ENCODE measurements at places on chromosomes 1 and 21.
A peak's percentile ranks its signal among the peaks of the same experiment; 100 is the strongest.

GRCh38 chr21:16162953-16163352, 433.2 kb downstream of the USP25 start:
- no peak for DNase-seq

GRCh38 chr1:201049248-201049831, 25.8 kb upstream of the KIF21B start:
- no peak for DNase-seq

GRCh38 chr1:32201011-32201855, 838 bp downstream of the CCDC28B start:
- DNase-seq: no peak

DNA sequence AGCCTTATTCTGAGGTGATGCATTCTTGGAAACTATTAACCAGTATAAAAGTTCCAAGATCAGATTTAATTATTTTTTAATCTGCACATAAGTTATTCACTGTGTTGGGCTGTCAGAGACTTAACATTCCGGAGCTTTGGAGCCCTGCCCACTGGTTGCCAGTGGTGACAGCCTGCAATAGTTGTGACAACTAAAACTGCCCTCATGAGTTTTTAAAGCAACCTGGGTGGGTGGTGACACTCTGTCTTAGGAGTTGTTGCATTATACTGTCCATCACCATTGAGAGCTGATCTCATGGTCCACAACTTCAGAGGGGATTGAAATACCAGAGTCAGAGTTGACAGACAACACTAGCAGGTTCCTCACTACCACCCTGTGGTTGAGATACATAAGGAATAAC, 653.9 kb upstream of the USP24 start:
- DNase-seq: no peak

DNA sequence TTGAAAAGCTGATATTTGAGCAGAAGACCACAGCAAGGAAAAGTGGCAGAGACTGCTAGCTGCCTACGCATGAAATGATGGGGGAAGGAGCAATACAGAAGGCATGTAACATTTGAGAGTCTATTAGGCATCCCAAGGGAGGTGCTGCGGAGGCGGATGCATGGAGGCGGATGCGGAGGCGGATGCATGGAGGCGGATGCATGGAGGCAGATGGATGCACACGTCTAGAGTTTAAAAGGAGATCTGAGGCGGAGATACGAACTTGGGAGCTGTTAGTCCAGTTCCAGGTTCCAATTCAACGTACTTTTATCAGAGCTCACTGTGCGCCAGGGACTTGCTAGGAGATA, 744 bp upstream of the DDX20 start:
- DNase-seq: peak; percentile 87

GRCh38 chr1:226131639-226132038, 54.9 kb downstream of the ACBD3 start:
- peak; percentile 53 for DNase-seq

DNA sequence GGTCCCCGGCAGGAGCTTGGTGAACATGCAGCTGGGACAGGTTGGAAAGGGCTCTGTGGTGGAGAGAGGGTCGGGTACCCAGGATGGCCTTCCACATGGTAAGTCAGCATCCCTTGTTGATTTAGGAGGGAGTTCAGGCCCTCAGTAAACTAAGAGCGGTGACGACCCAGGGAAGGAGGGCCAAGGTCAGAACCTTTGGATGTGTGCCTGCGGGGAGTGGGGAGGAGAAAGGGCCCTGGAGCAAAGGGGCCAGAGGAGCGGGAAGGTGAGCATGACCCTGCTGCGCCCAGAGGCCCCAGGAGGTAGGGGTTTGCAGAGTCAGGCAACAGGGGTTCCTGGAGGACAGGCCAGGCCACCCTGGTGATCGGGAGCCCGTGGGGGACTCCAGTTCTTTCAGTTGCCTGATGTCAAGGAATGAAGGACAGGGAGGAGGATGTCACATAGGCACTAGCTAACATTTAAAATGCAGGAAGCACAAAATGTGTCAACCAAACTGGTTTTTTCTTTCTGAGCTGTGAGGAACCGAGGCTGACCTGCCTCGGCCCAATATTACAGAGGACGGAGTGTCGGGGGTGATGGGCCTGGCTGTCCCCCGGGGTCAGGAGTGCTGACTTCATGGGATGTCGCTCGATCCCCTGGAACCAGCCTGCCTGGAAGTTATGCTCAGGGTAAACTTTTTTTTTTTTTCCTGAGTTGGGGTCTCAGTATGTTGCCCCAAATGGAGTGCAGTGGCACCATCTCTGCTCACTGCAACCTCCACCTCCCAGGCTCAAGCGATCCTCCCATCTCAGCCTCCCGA, 117.4 kb upstream of the SLC45A1 start:
- DNase-seq: no peak

GRCh38 chr21:42172596-42173483, 46.1 kb upstream of the ABCG1 start:
- peak; percentile 82 for DNase-seq

- DNase-seq: no peak
Observed at GRCh38 chr21:45322960-45323461, 35.3 kb upstream of the POFUT2 start.

DNA sequence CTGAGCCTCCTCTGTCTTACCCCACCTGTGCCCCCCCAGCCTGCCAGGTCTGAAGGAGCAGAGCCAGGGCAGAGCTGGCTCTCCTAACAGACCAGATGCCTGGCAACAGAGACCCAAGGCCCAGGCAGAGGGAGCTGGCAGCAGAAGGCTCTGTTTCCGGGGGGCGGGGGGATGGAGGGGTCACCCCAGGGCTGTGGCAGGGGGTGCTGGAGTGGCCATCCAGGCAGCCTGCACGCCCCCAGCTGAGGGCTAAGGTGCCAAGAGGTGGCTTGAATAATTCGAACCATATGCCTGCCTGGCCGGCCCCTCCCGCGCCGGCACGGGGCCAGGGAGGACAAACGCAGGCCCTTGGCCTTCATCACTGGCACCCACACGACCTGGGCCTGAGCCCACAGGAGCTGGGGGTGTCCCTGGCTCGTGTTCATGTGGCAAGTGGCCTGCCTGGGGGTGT, 16.0 kb upstream of the PLEKHG5 start:
- DNase-seq: no peak
